Activated CD8-positive, alpha-beta memory T cell treated with anti-CD3 and anti-CD28 coated beads, Interleukin-2, amount 50 U/mL, for 4 hours (primary cell): ENCODE measurements at places on chromosomes 5 and 9.

DNA sequence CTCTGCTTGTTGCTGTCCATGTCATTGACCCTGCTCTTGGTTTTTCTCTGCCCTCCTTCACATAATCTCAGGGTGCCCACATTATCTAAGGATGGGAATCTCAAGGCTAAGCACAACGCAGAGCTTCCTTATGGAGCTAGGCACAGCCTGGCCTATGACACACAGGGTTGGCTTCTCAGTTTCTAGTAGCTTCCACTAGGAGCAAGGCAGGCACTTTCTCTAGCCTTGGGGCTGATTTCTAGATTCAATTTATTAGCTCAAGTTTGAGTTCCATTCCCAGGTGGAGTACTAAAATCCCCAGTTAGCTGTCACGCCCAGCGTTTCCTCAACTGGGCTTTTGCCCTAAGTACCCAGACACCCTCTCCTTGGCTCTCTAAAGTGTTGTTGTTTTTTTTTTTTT lies 12.4 kb downstream of the IL4 start:
- no peak for DNase-seq

DNA sequence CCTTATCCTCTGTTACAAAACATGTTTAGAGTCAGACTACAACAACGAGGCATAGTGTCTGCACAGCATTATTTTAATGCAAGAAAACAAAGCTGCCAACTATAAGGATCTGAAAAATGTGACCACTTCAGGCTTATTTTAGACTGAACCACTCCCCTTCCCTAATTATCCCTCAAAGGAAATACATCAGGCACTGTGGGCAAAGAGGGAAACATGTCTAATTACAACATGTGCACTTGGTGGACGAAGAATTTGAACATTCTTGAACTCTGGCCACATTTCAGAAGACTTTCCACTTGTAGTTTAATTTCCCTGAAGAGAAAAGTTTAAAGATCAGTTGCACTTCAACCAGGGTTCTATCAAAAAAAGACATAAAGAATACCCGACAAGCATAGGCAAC lies 3.8 kb downstream of the MTMR12 start:
- DNase-seq, result no peak

- no peak for DNase-seq
These were observed 194.6 kb downstream of the AOPEP start for GRCh38 chr9:94921092-94921471.

- DNase-seq, result no peak
These were observed 12.0 kb upstream of the RARS1 start for GRCh38 chr5:168474319-168474718.

DNA sequence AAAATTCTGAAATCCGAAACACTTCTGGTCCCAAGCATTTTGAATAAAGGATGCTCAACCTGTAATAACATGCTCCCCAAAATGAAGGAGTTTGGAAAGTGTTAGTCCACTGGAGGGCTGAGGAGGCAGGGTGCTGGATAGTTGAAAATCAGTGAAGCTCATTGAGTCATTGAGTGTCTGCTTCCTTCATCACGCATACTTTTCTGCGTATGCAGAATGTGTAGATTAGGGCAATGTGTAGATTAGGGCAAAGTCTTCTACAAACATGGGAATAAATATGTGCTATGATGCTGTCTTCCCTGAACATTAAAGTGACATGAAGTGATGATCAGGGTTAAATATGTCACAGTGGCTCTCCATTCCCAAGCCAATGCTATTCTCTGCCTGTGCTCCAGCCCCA lies 193.8 kb downstream of the CFAP90 start:
- DNase-seq, result no peak

GRCh38 chr5:10726913-10727517 lies 34.0 kb downstream of the DAP start:
- no peak for DNase-seq

DNA sequence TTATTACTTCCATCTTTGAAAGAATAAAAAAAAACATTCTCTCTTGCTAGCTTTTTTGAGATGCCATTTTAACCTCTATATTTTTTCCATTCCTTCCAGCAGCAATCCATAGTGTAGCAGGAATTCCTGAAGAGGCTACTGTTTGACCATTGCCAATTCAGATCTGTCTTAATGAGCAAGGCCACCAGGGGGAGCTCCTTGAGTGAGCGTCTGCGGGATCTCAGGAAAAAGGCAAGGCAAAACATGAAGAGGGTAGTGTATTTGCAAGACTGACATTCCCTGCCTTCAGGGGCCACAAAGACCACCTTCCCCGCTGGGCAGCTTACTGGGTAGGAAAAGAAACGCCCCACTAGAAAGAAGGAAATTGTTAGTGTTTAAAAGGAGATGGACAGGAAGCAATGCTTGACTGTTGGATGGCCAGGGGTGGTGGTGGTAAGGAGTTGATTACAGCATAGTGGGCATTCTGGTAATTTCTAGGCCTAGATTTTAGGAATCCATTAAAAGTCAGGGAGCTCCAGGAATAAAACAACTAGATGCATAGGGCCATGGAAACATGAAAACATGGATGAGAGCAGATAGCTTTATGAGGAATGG lies 206.6 kb upstream of the HAPLN1 start:
- peak; percentile 18 for DNase-seq

DNA sequence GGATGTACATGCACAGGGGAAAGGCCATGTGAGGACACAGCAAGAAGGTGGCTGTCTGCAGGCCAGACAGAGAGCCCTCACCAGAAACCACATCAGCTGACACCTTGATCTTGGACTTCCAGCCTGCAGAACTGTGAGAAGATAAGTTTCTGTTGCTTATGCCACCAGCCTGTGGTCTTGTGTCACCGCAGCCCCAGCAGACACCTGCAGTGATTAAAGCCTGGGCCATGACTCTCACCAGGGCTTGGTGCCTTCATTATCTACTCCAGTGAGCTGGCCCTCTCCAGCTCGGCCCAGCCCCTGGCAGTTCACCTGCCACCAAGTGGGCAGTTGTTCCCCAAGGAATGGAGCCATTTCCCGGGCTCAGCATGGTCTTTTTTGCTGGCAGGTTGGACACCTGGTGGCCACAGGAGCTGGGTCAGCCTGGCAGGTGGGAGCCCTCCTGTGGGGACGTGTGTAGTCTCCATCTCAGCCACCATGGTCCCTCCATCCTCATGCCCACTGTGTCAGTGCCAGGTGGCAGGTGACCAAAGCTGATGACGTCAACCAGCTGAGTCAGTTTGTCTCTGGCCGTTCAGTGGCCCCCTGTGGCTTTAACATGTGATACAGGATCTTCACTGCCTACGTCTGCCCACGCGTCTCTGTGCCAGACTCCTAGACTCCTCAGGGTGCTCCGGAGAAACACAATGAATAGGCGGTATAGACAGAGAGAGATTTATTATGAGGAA lies 99.9 kb upstream of the PPP1R26 start:
- DNase-seq, result no peak

DNA sequence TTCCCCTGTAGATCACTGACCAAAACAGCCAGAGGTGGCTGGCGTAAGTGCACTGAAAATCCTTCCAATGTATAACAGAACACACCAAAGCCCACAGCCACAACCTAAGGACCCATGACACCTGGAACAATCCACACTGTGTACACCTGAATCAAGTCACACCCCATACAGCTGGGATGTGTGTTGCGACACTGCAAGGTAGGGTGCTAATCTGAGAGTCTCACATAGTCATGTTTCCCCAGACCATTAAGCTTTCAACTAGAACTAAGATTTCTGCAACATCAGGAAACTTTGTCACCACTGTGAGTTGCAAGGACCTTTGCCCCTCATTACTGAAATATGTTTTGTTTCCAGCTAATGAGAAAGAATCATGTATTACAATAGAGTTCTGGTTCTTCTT lies 59.4 kb downstream of the MED27 start:
- DNase-seq, result no peak

DNA sequence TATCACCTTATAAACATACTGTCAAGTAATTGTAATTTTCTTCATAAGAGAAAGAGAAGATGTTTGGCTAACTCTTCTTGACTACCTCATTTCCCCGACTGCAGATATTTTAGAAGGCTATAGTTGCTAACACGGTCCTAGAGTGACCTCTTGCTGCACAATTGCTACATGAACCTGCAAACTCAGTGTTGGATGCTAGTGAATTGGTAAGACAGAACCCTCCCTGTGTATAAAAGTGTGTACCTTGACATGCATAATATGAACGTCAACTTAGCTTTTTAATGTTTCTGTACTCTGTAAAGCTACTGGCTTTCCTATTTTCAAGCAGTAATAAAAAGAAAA lies 46.7 kb upstream of the CER1 start:
- DNase-seq, result no peak

- no peak for DNase-seq
These were observed 108.1 kb downstream of the GABBR2 start for GRCh38 chr9:98600631-98601030.
